T-helper 1 cell (primary cell): ENCODE measurements at places on chromosomes 11 and 22.

GRCh38 chr22:37827056-37827455 lies 3.9 kb downstream of the GALR3 start:
- no peak for DNase-seq

DNA sequence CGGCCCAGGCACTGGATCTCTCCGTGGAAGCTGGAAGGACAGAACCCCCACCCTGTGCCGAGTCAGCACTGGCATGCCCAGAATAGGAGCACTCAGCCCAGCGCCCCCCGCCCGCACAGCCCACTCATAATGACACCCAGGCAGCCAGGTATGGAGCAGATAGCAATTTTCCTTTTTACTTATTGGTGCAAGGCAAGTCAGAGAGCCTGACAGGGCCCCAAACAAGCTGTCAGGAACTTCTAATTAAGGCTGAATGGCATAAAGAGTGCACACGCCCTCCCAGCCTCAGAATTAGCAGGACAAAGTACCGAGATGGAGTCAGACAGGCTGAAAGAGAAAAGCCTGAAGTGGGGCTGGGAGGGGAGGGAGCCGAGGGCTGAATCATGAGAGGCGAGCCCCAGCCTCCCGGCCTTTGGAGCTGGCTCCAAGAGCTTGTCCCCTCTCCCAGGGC lies 76.9 kb downstream of the DSCAML1 start:
- no peak for DNase-seq

DNA sequence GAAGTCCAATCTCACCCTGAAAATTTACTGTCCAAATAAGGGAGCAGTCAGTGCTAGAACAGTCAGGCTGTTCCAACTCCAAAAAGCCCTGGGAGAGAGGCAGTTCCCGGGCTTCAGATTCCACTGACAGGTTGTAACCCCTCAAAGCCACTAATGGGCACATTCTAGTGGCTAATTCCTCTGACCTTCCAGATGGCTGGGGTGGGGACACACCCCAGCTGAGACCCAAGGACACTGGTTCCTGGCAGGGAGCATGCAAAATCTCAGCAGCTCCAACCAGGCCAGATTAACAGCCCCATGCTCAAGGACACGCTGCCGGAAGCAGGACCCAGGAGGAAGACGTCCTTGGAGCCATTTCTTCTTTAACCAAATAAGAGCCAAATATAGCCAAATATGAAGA lies 92.7 kb downstream of the RPL27A start:
- DNase-seq, result no peak

DNA sequence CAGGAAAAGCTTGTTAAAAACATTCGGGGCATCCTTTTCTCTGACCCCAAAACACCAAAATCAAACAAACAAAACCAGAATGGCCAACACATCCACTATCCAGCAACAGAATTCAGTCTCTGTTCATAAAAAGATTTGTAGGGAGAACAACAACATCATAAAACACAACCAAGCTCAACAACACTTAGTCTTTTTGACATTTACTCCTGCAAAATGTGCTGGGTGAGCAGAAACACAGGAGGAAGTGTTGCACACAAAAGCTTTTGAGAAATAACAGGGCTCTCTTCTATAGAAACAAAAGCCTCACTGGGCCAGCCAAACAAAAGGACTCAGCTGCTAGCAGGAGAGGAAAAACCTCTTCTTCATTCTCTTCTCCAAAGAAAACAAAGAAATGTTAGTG lies 736.0 kb upstream of the CCDC90B start:
- no peak for DNase-seq

DNA sequence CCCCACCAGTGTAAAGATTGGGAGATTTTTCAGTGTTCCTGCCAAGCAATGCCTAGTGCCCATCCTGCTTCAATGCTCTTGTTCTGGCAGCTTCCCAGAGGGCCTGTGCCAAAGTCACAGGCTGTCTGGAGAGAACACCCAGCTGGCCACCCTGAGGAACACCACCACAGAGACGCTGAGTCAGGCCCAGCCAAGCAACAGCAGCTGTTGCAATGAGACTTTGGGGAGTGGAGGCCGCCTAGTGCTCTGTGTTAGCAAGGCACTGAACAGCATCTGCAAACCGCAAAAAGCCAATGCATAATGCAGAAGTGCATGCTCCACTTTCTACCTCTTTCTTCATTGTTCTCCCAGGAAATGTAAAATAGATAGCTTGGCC lies 168.1 kb downstream of the NXPE2 start:
- no peak for DNase-seq

DNA sequence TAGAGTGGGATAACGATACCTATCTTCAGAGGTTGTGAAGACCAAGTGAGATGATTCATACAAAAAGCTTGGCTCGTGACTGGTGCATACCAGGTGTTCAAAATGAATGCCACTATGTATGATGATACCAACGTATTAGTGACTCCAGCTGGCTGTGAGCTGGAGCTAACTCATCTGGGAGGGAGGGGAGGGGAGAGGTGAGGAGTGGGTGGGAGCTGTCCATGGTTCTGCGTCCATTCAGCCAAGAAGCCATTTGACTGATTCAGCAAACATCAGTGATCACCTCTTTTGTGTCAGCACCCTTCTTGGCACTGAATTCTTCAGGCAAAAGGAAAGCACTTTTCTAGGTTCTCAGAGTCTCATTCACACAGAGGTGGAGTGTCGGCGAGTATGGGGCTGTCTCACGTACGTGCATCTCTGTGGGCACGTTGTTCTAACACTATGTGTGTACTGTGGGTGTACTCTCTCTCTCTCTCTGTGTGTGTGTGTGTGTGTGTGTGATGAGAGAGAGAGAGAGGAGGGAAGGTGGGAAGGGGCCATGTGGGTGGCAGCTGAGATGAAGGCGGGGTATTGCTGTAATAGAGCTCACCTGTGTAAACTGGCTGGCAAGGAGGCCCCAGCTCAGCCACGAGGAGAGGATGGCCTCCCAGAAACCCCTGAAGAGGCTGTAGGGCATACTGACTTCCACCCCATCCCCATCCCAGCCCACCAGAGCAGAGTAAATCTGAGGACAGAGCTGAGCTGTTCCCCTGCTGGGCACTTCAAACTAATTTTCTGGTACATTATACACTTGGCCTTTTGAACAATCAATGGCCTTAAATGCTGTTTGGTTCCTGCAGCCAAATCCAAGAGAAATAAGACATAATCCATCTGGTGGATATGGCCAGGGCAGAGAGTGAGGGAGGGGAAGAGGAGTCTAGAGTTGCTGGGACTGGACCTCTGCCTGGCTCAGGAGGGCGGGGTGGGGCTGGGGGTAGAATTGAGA lies 96.1 kb upstream of the THY1 start:
- no peak for DNase-seq

DNA sequence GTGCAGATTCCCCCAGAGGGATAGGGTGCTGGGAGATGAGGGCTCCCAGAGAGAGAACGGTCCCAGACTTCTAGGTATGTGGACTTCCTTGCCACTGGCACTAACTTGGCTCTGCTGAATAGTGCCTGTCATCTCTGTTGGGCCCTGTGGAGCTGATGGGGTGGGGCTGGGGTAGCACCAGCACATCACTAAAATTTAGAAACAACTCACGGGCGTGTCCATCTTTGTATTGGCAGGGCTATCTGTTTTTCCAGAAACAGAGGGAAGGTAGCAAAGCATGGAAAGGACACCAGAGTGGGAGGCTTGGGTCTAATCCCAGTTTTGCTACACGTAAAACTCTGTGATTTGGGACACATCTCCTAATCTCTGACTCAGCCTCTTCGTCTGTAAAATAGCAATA lies 25.8 kb downstream of the SWAP70 start:
- DNase-seq, result no peak

GRCh38 chr11:70661761-70662501 lies 263.6 kb downstream of the CTTN start:
- no peak for DNase-seq

DNA sequence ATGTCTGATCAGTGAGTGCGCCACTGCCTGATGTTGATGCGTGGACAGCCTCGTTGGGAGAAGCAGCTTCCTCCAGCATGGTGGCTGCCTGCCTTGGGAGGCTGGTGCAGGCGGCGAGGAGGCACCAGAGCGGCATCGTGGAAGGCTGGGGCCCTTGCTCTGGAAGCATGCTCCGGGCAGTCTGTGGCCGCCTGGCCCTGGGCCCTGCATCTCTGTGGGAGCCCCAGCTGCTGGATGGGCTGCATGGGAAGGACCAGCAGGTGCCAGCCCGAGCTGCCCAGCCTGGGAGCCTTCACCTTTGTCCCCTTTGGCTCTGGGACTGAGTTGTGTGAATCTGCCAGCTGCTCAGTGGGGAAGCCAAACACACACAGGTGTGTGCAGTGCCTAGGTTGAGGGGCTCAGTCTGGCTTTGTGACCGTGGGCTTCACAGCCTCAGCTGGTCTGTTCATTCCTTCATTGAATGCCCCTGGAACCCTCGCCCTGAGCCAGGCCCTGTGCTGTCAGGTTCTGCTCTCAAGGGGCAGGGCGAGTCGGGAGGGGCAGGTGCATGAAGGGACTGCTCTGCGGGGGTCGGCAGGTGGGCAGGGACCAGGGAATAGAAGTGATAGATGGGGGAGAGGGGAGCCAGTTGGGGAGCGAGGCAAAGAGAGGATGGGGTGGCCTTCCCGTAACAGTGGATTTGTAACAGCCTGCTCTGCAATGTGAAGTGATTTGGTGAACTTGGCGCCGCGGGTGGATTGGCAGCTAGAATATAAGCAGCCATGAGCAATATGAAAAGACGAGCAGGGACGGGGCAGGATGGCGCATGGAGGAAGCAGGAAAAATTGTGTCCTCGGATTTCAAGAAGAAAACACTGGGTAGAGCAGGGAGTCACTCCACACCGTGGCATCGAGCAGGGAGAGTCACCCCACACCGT lies 354.2 kb downstream of the TBC1D22A start:
- no peak for DNase-seq

GRCh38 chr11:75280227-75280701 lies 39.7 kb downstream of the TPBGL start:
- peak; percentile 77 for DNase-seq

DNA sequence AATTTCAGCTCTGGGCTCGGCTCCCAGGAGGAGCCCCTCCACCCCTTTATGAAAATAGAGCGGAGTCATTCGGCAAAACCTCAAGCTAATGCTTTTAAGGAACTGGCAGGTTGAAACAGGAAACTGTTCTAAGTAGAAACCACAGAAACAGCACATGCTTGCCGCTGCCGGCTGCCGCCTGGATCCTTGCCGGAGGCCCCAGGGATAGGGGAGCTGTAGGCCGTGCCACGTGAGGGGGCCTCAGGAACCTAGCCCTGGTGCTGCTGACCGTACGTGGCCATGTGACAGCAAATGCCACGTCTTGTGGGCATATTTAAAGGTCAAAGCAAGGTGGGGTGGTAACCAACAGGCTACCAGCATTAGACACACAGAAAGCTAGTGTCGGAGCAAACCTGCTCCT lies 77.9 kb upstream of the TIMP3 start:
- no peak for DNase-seq

DNA sequence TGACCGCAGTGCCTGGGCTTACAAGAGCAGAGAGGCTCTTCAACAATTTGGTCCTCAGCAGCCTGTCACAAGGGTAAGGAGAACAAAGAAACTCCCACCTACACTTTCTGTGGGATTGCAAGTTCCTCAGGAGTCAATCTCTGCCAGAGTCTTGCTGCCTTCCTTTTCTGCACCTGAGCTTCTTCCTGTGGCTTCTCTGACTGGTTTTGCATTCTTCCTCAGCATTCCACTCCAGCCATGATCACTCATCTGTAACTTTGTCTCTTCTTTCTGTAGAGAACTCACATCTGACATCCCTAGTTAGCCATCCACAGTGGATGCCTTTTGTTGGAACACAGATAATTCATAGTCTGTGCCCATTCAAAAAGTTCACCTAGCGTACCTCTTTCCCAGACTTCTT lies 14.2 kb upstream of the OR6A2 start:
- DNase-seq, result no peak

GRCh38 chr11:8126649-8127289 lies 42.1 kb downstream of the RIC3 start:
- no peak for DNase-seq

- DNase-seq, result no peak
These were observed 69.6 kb upstream of the PITPNB start for GRCh38 chr22:27988704-27989103.

DNA sequence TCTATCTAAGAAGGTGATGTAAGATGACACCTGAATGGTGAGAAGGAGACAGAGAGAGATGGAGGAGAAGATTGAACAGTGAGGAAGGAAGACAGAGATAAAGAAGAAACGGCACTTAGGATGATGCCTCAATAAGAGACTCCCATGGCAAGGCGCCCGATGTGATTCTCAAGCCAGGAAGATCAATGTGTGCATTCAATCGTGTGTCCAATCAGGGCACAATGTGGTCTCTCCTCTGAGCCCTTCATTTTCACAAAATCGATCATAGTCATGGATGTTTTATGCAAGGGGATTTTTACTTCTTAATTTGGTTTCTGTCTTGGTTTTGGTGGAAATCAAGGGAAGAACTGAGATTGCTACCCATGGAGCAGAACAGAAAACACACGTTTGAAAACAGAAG lies 19.9 kb upstream of the TMPRSS13 start:
- DNase-seq, result no peak

DNA sequence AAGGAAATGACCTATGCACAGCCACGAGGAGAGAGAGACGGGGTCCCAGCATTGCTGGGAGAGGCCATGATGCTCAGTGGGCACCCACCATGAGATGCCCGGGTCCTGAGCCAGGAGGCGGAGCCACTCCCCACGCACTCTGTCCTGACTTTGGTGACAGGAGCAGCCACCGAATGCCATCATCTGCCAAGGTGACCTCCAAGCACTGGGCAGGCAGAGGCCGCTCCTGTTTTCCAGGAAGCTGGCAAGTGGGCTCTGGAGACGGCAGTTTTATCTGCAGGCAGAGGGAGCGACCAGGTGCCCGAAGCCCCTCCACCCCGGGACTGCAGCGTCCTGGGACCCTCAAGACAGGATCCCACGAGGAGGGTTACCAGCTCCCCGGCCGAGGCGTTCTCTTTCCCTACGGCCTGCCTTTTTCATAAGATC lies 453.9 kb downstream of the BRD1 start:
- DNase-seq, result no peak

DNA sequence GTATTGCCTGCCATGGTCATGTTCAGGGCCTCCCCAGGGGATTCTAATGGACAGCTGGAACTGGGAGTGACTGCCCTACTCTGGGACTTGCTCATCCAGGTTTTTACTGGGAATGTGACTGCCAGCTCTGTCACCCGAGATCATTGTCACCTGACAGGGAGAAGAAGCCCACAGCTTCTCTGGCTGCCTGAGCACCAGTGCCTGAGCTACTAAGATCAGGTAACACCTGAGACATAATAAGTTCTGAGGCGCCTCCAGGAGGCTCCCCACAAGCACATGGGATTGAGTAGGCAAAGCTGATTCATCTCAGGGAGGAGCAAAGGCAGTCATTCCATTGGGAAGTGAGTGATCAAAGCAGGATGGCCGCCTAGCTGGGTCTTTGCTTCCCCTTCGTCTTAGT lies 84.2 kb upstream of the GALNT18 start:
- DNase-seq, result no peak

- peak; percentile 25 for DNase-seq
These were observed 43.2 kb downstream of the PANX1 start for GRCh38 chr11:94171693-94172440.
